ENCODE measurements at places on chromosomes 12 and 14. TPM values are rescaled to one million over a fixed set of nuclear protein-coding genes. Genes with fewer than 3 reads are reported as not detected.

Gene DLGAP5
- 5.4 TPM for total RNA-seq

Gene BIN2
- not detected for total RNA-seq

Gene WASHC3
- 140 TPM for total RNA-seq

Gene TAS2R7
- not detected for total RNA-seq

Gene RHOJ
- total RNA-seq: 13.3 TPM

Gene ESYT1
- 202 TPM for total RNA-seq

Gene TMTC2
- 15.9 TPM for total RNA-seq

Gene KCNK13
- not detected for total RNA-seq

Gene MTERF2
- total RNA-seq: 4.7 TPM

Gene CPNE6
- total RNA-seq: not detected

Data from bronchial smooth muscle cell (primary cell).